CD8-positive, alpha-beta memory T cell (primary cell): ENCODE measurements at places on chromosomes 3 and 15.

- DNase-seq, result no peak
Measured at GRCh38 chr3:195259154-195259474, 11.8 kb downstream of the XXYLT1 start.

DNA sequence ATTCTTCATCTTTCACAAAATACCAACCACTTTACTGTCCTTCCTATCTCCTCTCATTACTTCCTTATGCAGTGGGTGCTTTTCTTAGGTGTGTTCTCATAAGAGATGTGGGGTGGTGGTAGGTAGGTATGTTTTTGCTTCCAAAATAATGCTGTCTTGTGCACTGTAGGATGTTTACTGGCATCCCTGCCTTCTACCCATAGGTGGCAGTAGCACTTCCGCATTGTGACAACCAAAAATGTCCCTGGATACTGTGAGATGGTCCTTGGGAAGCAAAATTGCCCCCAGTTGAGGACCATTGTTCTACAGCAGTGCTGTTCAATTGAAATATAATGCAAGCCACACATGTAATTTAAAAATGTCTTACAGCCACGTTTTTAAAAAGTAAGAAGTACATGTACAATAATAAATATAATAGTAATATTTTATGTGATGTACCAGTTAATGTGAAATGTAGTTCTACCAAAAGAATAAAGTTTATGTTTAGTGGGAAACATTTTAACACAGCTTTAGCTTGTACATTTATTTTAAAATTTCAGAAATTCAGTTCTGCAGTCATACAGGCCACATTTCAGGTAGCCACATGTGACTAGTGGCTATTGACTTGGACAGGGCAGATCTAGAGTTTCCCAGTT lies 75.2 kb downstream of the NEO1 start:
- no peak for DNase-seq

- no peak for DNase-seq
Measured at GRCh38 chr3:140189976-140190375, 255.0 kb downstream of the CLSTN2 start.

DNA sequence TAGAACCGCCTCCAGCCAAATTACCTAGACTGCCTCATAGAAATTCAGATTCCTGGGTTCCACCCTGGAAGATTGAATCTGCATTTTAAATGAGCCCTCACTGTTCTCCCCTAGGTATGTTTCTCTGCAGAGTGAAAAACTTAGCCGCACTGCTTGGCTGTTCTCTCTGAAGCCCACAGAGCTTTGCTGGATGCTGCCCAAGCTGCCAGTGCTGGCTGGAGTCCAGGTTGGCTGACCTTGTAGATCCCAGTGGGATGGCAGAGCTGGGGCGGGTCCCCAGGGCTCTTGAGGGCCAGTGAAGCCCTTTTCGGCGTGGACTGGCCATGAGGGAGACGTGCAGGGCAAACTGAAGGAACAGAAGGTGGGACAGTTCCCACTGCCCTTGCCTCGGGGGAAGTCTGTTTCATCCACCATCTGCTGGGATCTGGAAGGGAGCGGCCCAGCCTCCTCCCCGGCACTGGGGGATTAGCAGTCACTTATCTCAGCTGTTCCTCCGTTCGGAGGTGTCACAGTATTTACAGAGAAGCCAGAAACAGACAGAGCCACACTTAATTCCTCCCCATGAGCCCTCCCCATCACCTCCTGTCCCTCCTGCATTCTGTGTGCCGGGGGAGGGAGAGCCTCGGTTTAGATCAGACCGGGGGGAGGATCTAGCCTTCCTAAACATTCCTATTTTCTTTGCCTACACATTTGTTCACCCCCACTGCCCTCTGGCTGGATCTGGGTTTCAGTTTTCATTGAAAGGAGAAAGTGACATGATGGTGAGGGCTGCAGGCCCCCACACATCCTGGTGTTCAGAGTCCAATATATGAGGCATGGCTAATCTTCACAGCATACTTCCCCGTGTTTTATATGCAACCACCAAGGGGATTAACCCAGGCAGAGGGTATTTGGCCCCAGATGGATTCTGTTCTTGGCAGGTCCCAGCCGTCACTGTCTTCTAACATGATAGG lies 4.1 kb upstream of the ACTC1 start:
- no peak for DNase-seq

- DNase-seq, result no peak
Measured at GRCh38 chr15:79365765-79366164, 54.9 kb downstream of the TMED3 start.

- no peak for DNase-seq
Measured at GRCh38 chr3:100123112-100123511, 8.8 kb upstream of the FILIP1L start.

DNA sequence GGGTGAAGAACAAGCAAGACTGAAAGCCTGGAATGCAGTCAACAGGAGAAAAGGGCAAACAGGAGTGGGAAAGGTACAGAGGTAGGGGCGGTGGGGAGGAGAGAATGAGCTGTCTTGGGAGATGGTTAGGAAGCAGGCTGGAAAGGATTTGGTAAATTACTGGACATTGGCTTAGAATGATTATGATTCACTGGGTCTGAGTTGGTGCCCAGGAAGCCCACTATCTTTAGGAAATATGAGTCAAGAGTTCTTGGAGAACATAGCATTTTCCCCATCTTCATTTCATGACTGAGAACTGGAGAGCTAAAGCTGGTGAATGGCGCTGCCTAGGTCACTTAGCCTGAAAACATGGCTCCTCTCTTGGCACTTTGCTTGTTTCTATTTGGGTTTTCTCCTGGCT lies 74.7 kb upstream of the C3orf80 start:
- DNase-seq, result no peak

DNA sequence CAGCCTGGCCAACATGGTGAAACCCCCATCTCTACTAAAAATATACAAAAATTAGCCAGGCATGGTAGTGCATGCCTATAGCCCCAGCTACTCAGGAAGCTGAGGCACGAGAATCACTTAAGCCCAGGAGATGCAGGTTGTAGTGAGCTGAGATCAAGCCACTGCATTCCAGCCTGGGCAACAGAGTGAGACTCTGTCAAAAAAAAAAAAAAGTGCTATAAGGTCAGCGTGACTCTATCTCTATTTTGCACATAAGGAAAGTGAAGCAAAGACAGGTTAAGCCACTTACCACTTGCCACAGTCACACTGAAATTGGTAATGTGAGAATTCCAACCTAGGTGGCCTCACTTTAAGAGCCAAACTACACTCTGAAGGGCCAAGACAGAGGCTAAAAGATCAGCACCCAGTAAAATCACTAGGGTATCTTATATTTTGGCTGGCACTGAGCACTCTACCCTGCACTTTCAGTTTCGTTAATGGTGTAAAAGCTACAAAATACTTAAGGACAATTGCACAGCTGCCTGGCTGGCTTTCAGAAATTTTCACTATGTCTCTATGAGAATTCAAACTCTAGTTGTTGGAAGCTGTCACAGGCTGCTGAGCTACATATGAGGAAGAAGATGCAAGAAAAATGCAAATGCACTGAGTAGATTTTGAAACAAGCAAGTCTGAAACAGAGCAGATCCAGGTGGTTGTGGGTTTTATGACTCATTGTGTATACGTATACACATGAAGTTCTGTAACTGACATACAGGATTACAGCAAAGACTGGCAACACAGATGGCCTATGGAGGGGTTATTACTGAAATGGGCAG lies 32.7 kb downstream of the TRANK1 start:
- peak; percentile 4 for DNase-seq

DNA sequence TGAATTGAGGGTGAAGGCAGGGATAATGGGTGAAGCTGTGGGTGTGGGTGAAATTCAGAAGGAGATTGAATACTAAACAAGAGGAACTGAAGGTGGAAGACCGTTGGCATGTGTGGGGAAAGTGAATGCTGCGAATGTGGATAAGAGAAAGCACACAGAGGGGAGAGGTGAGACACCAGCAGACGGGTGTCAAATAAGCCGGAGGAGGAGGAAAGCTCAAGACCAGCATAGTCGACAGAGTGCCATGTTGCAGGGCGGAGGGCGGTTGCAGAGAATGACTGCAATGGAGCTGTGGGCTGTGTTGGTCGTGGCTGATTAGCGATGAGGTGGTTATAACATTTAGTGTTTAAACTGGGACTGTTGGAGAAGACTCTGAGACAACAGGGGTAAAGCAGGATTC lies 16.4 kb upstream of the HCN4 start:
- no peak for DNase-seq

- DNase-seq, result no peak
Measured at GRCh38 chr15:95620934-95621579, 709.4 kb upstream of the NR2F2 start.

GRCh38 chr3:43286841-43287499 lies 630 bp downstream of the SNRK start:
- DNase-seq, result peak; percentile 33

DNA sequence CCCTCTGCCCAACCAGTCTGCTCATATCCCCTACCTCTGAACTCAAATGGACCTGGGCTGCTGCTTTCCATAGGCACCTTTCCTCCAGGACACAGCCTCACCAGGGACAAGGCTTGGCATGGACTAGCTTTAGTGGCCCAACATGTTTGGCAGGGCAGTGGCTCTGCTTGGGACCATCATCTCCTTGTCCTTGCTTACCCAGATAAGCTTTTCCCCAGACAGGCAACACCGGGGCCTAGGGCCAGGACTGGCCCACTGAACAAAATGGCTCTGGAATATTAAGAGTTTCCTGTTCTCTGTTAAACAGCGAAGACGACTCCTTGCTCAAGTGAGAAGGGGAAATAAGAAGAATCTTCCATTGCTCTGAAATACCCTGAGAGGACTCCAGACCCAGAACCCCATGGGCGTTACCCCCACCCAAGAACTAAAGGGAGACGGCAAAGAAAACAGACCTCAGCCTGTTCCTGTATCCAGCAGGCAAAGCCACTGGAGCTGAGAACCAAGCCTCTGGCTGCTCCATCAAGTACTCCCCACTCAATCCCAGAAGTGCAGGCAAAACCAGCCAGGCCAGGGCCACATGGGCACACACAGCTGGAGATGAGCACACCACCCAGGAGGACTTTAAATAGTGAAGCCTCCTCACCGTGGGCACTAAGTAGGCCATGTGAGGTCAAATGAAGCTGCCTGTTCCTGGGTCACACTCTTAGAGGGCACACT lies 45.5 kb downstream of the CTNNB1 start:
- DNase-seq, result no peak

- no peak for DNase-seq
Measured at GRCh38 chr3:176839901-176840300, 357.4 kb downstream of the TBL1XR1 start.

DNA sequence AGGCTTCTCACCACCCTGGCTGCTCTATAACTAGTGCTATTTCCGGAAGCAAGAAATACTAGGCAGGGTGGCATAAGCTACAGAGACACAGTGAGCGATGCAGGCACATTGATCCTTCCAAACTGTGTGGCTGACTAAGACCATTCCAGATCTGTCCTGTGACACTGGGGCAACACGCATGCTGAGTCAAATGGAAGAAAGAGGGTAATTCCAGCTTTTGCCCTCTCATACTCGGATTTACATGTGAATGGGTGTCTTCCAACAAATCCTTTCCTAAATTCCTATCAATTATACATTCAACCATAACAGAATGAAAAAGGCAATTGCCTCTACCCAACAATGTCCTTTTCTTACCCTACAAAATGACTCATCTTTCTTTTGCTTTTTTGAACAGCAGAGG lies 5.1 kb downstream of the FSIP1 start:
- no peak for DNase-seq

GRCh38 chr15:66957431-66957720 lies 108.0 kb upstream of the SMAD3 start:
- no peak for DNase-seq

DNA sequence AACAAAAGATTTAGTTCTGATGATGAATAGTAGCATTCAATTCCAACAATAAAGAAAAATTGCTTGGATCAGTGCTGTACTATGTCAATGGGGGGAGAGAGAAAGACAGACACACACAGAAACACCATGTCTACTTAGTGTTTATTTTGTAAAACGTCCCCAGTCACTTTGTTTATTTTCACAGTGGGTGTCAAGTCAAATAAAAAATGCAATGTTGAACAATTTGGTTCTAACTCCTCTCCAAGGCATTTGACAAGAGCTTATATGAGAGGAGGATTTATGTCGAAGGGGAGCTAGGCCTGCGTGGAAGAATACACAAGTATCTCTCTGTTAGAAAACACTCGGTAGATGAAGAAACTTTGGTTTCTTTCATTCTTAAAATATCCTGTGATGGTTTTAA lies 201.7 kb upstream of the SLC2A2 start:
- DNase-seq, result no peak

GRCh38 chr15:51342227-51342999 lies 958 bp downstream of the GLDN start:
- no peak for DNase-seq
